Lower lobe of right lung (tissue), 2 donors: ENCODE measurements at places on chromosomes 6 and 20.

- DNase-seq: no peak
Measured at GRCh38 chr6:6505111-6505510, 83.4 kb upstream of the LY86 start.

DNA sequence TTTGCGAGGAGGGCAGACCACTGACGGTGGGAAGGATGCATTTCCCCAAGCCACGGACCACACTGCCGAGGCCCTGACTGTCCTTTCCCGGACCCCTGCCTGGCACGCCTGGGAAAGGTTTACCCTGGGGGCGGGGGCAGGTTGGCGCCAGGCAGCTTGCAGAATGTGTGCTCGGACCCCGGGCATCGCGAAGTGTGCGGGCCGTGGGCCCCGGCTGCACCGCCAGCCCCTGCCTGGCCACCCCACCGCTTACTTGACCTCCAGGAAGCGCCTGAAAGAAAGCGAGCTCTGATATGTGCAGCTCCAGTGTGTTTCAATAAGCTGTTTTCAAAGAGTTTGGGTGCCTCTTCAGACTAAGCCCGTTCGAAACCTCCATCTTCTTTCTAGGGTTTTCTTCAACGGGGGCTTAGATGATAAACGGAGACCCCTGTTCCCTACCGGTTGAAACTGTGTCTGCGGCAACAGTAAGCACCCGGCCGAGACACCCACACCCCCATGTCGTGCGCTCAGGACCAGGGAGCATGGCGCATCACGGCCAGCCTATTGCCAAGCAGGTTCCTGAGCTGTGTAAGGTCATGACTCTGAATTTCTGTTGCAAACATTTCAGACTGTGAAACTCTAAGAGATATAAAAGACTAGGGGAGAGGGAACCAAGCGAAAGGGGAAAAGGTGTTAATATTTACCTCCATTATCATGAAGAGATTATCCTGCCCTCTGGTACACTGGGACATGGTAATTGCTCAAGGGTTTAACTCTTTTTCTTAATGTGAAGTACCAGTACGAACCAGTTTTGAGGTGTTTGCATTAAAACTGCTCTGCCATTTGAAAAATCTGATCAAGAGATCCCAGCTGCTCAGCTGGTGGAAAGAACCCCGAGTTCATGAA, 231.2 kb upstream of the FOXQ1 start:
- no peak for DNase-seq

- DNase-seq: no peak
Measured at GRCh38 chr6:144006736-144007477, 1.2 kb downstream of the PLAGL1 start.

GRCh38 chr6:18034798-18035202, 47.4 kb upstream of the KIF13A start:
- no peak for DNase-seq
